Hematopoietic multipotent progenitor cell treated with erythropoietin and hydrocortisone succinate and interleukin-3 and kit ligand, for 17 days (in vitro differentiated cells): ENCODE measurements at places on chromosomes 12 and 14.
A peak's percentile ranks its signal among the peaks of the same experiment; 100 is the strongest.

GRCh38 chr14:95541932-95542930 is 7.4 kb downstream of the GLRX5 start:
- DNase-seq: peak; percentile 83

DNA sequence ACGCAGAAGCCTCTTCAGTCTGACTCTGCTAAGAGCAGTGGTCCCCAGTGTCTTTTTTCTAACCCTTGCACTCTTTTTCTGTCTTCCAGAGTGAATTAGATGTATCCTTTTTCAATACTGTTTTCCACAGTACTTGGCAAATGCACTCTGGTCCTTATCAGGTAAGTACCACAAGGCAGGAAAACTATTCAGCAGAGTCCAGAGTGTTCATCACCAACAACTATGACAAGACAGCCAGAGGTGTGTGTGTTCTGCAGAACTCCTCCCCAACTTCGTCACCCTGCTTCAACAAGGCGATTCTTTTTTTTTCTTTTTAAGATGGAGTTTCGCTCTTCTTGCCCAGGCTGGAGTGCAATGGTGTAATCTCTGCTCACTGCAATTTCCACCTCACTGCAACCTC is 54.3 kb upstream of the STRN3 start:
- peak; percentile 64 for DNase-seq

GRCh38 chr12:4439736-4440135 is 5.9 kb downstream of the FGF6 start:
- no peak for DNase-seq

DNA sequence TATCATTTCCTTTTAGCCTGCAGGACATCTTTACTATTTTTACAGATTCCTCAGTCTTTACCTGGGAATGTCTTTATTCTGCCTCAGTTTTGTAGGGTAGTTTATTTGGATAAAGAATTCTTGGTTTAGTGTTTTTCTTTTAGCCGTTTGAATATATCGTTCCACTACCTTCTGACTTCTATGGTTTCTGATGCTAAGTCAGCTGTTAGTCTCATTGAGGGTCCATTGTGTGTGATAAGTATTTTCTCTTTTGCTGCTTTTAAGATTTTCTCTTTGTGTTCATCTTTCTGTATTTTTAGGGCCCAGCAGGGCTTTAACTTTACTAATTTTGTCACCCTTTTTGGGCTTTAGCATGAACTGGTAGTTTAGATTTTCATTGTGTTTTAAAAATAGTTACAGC is 113.5 kb downstream of the MNAT1 start:
- no peak for DNase-seq

GRCh38 chr14:90446405-90446804 is 49.6 kb downstream of the CALM1 start:
- no peak for DNase-seq

DNA sequence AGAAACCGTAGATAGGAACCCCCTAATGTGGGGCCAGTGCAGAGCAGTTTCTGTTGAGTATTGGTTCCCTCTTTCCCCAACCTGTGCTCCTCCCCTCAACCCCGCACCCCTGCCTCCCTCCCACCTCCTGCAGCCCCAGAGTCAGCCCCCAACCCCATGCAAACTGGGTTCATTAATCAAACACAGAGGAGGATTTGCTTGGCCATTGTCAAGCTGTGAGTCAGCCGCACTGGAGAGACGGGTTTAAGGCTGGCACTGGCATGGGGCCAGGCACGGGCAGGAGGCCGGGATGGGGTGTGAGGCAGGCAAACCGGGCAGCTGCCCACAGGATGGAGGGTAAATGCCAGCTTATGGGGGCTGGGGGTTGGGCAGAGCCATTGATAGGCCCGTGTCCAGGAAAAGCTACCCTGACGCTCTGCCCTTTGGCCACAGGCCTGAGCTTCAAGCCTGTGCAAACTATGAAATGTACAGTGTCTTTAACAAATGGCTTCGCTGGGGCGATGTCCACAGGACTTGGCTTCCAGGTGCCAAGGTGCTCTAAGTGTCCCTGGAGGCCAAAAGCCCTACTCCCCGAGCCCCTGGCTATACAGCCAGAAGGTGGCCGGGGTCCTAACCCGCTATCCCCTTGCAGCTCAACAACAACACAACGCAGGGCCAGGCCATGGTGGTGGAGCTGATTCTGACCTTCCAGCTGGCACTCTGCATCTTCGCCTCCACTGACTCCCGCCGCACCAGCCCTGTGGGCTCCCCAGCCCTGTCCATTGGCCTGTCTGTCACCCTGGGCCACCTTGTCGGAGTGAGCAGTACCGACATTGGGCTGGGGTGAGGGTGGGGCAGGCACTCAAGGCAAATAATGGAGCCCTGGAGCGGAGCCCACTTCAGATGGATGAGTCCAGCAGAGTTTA is 1.4 kb downstream of the AQP5 start:
- DNase-seq: no peak

GRCh38 chr14:51473808-51474565 is 177.7 kb upstream of the FRMD6 start:
- no peak for DNase-seq

DNA sequence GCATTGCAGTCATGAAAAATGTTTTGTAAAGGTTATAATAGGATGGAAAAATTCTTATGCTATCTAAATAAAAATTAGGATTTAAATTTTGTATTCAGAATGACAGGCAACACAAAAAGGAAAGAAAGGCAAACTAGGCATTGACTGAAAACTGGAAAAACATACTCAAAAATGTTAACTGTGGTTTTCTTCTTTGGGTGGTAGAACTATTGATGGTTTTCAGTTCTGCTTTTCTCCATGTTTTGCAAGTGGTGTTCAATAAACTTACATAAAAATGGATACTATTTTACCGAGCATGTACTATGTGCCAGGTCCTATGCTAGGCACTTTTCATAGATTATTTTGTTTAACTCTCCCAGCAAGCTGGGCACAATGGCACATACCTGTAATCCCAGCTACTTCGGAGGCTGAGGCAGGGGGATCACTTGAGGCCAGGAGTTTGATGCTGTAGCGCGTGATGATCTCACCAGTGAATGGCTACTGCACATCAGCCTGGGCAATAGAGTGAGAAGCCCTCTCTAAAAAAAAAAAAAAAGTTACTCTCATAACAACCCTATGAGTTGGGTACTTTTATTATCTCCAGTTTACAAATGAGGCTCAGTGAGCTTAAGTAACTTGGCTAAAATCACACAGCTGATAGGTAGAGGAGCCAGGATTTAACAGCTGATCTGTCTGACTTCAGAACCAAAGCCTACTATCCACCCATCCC is 26.3 kb upstream of the TCP11L2 start:
- DNase-seq: no peak
